ENCODE measurements at places on chromosomes 12 and 14. TPM values are rescaled to one million over a fixed set of nuclear protein-coding genes. Genes with fewer than 3 reads are reported as not detected.

- H3K36me3 ChIP-seq = no peaks in the 10 kb centered on the region
- no peaks in the 10 kb centered on the region for H3K4me1 ChIP-seq
- DNase-seq = no peak
- H3K4me3 ChIP-seq = no peak overlapping the region
- no peak overlapping the region for H3K27ac ChIP-seq
Observed at GRCh38 chr12:131105351-131105735, 151.6 kb downstream of the ADGRD1 start.

DNA sequence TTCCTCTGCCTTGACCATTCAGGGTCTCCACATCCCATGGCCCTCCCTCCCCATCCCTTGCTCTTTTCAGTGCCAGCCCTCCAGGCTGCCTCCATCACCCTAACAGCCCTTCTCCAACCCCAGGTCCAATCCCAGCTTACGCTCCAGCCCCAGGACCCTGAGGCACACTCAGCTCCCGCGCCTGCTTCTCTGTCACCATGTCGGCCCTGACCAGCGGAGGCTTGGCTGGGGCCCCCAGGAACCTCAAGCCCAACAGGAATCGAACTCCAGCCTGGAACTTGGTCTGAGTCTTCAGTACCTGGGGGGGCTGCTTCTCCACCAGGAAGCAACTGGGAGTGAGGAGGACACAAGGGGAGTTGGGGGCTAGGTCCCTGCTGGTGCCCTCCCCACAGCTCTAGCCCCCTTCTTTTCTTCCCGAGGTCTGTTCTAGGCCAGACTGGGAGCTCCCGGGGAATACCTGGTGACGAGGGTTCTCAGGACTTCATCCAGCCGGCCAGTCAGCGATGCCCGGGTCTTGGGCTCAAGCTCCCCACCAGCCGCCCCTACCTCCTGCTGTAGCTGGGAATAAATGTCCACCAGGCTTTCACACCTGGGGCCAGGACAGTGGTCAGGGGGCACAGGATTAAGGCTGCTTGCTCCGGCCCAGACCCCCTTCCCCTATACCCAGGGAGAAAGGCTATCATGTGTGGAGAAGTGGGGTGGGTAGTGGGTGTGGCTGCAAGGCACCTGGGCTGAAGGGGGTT lies 6.0 kb downstream of the STAT6 start:
- no peaks in the 10 kb centered on the region for H3K36me3 ChIP-seq
- no peak for DNase-seq
- H3K4me3 ChIP-seq = no peak overlapping the region
- no peaks in the 10 kb centered on the region for H3K4me1 ChIP-seq
- H3K27ac ChIP-seq = no peak overlapping the region

DNA sequence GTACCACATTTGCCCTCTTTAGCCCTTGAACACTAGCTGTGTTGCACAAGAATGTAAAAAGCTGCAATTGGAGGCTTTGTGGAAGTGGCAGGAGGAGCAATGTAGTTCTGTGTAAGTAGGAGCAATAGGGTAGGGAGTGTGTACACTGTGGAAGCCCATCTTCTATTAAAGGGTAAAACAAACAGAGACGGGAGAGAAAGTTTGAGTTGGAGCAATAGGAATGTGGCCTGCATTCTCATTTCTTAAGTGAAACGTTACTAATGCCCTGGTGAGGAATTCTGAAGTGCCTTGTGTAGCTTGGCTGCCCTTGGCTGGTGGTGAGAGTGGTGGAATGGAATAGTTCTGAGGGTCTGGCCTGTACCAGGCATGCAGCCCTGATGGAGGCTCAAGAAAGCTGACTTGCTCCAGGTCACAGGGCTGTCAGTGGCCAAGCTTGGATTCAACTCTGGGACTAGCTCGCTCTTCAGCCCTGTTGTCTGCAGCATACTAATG lies 38.8 kb upstream of the ATP23 start:
- no peaks in the 10 kb centered on the region for H3K36me3 ChIP-seq
- peaks cover 17% of the 10 kb centered on the region for H3K4me1 ChIP-seq
- H3K4me3 ChIP-seq = no peak overlapping the region

- no peak overlapping the region for H3K27ac ChIP-seq
- no peaks in the 10 kb centered on the region for H3K4me1 ChIP-seq
- DNase-seq = no peak
- H3K27me3 ChIP-seq = no peaks in the 10 kb centered on the region
- H3K36me3 ChIP-seq = peaks cover 83% of the 10 kb centered on the region
- no peak overlapping the region for H3K4me3 ChIP-seq
Observed at GRCh38 chr12:53308276-53308675, 8.8 kb downstream of the MYG1 start.

DNA sequence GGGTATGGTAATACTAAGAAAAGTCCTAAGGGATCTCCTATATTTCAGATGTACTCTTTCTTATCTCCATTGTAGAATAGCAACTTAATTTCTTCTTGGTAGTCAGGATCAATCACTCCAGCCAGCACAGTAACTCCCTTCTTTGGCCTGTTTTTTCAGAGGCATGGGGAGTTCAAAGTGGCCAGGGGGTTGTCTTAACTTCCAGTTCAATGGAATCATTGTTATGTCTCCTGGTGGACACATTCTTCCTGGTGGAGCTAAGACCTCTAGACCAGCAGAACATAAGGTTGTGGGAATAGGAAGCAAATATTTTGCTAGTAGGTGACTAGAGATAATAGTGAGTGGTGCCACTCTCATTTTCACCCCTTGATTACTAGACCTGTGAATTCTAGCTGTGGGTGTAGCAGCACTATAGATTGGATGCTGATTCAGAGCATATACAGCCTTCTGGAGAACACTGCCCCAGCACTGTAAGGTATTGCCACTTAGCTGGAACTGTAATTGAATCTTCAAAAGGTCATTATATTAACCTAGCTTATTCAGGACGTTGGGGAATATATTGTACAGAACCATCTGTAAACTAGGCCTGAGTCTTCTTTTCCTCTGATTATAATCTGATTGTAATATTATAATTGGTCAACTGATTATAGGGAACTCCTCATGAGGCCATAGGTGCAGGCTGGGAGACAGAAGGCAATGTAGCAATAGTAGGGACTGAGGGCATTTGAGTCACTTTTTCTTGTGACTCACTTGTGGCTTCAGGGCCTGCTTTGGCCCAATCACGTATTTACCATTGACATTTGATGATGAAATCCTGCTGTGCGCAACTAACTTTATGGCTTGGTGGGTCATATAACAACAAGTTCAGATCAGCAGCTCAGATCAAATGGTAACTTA lies 60.2 kb upstream of the ATP2B1 start:
- H3K27me3 ChIP-seq = no peaks in the 10 kb centered on the region
- no peaks in the 10 kb centered on the region for H3K4me1 ChIP-seq
- H3K36me3 ChIP-seq = no peaks in the 10 kb centered on the region
- H3K4me3 ChIP-seq = no peak overlapping the region
- DNase-seq = no peak

- H3K27ac ChIP-seq = no peak overlapping the region
- no peak overlapping the region for H3K4me3 ChIP-seq
- DNase-seq = no peak
- H3K27me3 ChIP-seq = no peaks in the 10 kb centered on the region
- no peaks in the 10 kb centered on the region for H3K4me1 ChIP-seq
Observed at GRCh38 chr14:76262641-76263040, 110.9 kb downstream of the GPATCH2L start.

- H3K4me1 ChIP-seq = no peaks in the 10 kb centered on the region
- H3K27me3 ChIP-seq = no peaks in the 10 kb centered on the region
- no peak overlapping the region for H3K27ac ChIP-seq
- no peak overlapping the region for H3K4me3 ChIP-seq
Observed at GRCh38 chr12:23140710-23141109, 515.7 kb downstream of the ETNK1 start.

GRCh38 chr14:99257673-99258221 lies 14.2 kb downstream of the BCL11B start:
- H3K36me3 ChIP-seq = no peaks in the 10 kb centered on the region
- no peak overlapping the region for H3K4me3 ChIP-seq

DNA sequence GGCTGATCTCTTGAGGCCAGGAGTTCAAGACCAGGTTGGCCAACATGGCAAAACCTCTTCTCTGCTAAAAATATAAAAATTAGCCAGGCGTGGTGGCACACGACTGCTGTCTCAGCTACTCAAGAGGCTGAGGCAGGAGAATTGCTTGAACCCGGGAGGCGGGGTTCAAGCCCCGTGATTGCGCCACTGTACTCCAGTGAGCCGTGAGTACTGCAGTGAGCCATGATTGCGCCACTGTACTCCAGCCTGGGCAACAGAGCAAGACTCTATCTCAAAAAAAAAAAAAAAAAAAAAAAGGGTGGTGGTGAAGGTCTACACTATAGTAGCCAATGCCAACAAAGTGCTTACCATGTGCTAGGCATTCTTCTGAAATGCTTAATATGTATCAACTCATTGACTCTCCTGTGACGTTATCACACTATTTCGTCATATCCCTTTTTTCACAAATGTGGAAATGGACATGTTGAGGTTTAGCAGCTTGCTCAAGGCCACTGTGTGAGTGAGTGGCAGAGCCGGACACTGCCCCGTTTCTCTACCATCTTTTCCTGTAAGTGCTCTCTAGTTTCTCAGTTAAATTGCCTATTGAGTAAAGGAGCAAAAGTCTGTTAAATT lies 59.6 kb downstream of the GNS start:
- H3K4me1 ChIP-seq = no peaks in the 10 kb centered on the region
- no peak for DNase-seq
- no peaks in the 10 kb centered on the region for H3K27me3 ChIP-seq
- H3K4me3 ChIP-seq = no peak overlapping the region
- no peak overlapping the region for H3K27ac ChIP-seq
- no peaks in the 10 kb centered on the region for H3K36me3 ChIP-seq

GRCh38 chr12:103676893-103677292 lies 89.8 kb downstream of the STAB2 start:
- H3K4me1 ChIP-seq = no peaks in the 10 kb centered on the region
- no peaks in the 10 kb centered on the region for H3K27me3 ChIP-seq
- H3K36me3 ChIP-seq = no peaks in the 10 kb centered on the region
- no peak overlapping the region for H3K27ac ChIP-seq
- no peak overlapping the region for H3K4me3 ChIP-seq
- DNase-seq = no peak

- no peak overlapping the region for H3K27ac ChIP-seq
- H3K4me3 ChIP-seq = no peak overlapping the region
- no peaks in the 10 kb centered on the region for H3K27me3 ChIP-seq
Observed at GRCh38 chr12:125305231-125305630, 240.0 kb downstream of the AACS start.

DNA sequence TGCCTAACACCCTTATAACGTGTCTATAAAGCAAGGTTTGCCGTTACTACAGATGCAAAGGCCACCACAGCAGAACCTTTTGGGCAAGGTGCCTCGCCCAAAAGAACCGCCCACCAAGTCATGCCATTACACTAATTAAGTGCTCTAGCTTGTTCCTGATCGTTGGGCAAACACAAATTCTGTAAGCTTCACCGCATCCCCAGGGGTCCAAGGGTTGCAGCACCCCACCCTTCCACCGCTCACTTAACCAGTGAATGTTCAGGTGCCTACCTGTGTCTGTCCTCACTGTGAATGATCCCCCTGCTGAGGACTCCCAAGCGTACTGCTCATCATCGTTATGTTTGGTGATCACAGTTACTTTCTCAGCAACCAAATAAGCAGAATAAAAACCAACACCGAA lies 1.4 kb downstream of the HSP90AA1 start:
- H3K4me3 ChIP-seq = peak overlapping the region; percentile 80
- peaks cover 17% of the 10 kb centered on the region for H3K36me3 ChIP-seq
- peak overlapping the region; percentile 97 for H3K27ac ChIP-seq
- no peaks in the 10 kb centered on the region for H3K27me3 ChIP-seq
- peaks cover 49% of the 10 kb centered on the region for H3K4me1 ChIP-seq

- no peak overlapping the region for H3K27ac ChIP-seq
- no peak for DNase-seq
- H3K4me1 ChIP-seq = no peaks in the 10 kb centered on the region
- no peaks in the 10 kb centered on the region for H3K36me3 ChIP-seq
Observed at GRCh38 chr12:129788506-129789084, 115.2 kb downstream of the TMEM132D start.

DNA sequence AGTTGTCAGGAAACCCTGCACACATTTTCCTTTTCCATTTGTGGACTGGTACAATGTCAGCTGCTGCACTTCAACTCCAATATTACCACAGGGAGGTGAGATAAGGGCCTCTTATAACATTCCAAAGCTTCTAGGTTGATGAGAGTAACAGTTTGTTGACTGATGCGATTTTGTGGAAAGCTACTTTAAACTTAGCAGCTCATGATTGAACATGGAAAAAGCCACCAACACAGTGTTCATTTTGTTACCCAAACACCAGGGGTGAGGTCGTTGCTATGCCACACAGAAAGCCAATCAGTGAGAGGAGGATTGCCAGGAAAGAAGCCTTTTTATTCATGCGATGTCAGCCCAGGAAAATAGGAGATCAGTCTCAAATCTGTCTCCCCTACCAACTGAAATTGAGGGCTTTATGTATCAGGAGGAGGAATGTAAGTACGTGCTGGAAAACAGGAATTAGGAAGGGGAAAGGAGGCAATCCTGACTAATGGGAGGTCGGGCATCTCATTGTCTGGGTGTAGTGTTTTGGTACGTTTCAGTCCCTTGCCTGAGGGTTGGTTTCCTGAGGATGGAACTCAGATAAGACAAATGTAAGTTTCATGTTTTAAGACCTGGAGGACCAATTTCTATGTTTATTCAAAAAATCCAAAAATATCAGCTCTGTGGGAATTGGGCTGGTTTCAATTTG lies 92.7 kb upstream of the PLEKHA5 start:
- H3K27me3 ChIP-seq = no peaks in the 10 kb centered on the region
- H3K4me1 ChIP-seq = no peaks in the 10 kb centered on the region
- H3K4me3 ChIP-seq = no peak overlapping the region

DNA sequence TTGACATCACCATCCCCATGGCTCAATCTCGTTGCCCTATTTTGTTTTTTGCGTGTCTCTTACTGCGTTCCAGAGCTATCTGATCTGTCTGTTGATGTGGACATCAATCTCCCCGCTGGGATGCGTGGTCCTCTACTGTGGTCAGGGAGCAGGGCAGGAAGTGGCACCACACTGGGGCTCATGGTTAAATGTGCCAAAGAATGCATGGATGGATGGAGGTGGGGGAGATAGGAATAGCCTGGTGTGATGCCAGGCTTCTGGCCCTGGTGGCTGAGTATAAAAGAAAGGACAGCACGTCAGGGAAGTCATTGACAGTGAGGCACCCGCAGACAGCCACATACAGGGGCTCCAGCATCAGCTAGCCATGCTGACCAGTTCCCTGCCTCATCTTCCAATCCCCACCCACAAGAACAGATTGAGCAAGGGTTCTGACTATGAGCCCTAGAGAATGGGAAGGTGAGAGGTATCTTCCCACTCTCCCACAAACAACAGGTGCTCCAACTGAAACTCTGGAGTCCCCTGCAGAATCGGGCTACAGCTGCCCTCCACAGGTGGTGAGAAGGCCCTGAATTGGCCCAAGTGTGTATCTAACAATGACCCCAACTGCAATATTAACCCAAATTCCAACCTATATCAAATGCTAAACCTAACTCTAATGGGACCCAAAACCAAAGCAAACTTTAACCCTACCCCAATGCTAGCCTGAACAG lies 2.7 kb upstream of the BEGAIN start:
- H3K4me3 ChIP-seq = no peak overlapping the region
- H3K27ac ChIP-seq = no peak overlapping the region
- H3K36me3 ChIP-seq = no peaks in the 10 kb centered on the region
- no peaks in the 10 kb centered on the region for H3K4me1 ChIP-seq

Gene CEP170B
- total RNA-seq = 6.7 TPM

Gene WNT1
- total RNA-seq = not detected

Gene SOCS4
- total RNA-seq = 17.0 TPM

Gene FOXA1
- not detected for total RNA-seq

Gene TAS2R50
- 0.99 TPM for total RNA-seq

Gene STYK1
- not detected for total RNA-seq

Gene JAG2
- total RNA-seq = 26.6 TPM

Gene BEGAIN
- total RNA-seq = 0.13 TPM

Gene FAIM2
- not detected for total RNA-seq

All from psoas muscle (tissue), 8 donors.